ENCODE measurements at places on chromosomes 7 and 10. TPM values are rescaled to one million over a fixed set of nuclear protein-coding genes. Genes with fewer than 3 reads are reported as not detected.

GRCh38 chr7:116162254-116162653 is 48.1 kb upstream of the TES start:
- no peaks in the 10 kb centered on the region for H3K36me3 ChIP-seq
- H3K27me3 ChIP-seq = peaks cover 18% of the 10 kb centered on the region
- H3K27ac ChIP-seq = no peak overlapping the region
- peaks cover 5% of the 10 kb centered on the region for H3K4me1 ChIP-seq

DNA sequence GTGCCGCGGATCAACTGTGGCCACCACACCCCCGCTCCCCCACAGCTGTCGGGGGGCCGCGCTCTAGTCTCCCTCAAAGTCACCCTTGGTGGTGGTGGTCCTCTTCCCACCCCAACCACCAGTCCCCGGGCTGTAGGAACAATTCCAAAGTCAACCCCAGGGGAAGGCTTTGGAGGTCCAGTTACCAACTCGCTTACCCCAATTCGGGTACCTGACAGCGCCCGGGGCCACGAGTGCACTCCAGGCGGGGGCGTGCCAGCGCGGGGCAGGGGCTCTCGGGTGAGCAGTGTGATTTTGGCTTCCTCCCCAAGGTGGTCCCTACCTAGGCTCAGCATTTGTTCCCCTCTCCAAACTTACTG is 584 bp upstream of the ZMIZ1 start:
- peak overlapping the region; percentile 58 for H3K27ac ChIP-seq
- H3K4me1 ChIP-seq = peaks cover 34% of the 10 kb centered on the region
- H3K36me3 ChIP-seq = no peaks in the 10 kb centered on the region
- DNase-seq = peak; percentile 55
- H3K4me3 ChIP-seq = peak overlapping the region; percentile 73
- H3K27me3 ChIP-seq = peaks cover 3% of the 10 kb centered on the region

GRCh38 chr7:151247611-151248345 is 716 bp downstream of the SMARCD3 start:
- peak overlapping the region; percentile 66 for H3K4me3 ChIP-seq

- H3K36me3 ChIP-seq = no peaks in the 10 kb centered on the region
- peaks cover 16% of the 10 kb centered on the region for H3K27me3 ChIP-seq
- DNase-seq = no peak
- H3K4me3 ChIP-seq = no peak overlapping the region
Measured at GRCh38 chr10:128438417-128439063, 312.3 kb upstream of the MKI67 start.

- H3K4me3 ChIP-seq = no peak overlapping the region
- DNase-seq = peak; percentile 63
- no peaks in the 10 kb centered on the region for H3K27me3 ChIP-seq
- peak overlapping the region; percentile 45 for H3K27ac ChIP-seq
Measured at GRCh38 chr7:35725280-35725680, 30.3 kb upstream of the HERPUD2 start.

- no peak overlapping the region for H3K4me3 ChIP-seq
- DNase-seq = no peak
- H3K36me3 ChIP-seq = no peaks in the 10 kb centered on the region
- H3K4me1 ChIP-seq = peaks cover 4% of the 10 kb centered on the region
- peaks cover 35% of the 10 kb centered on the region for H3K27me3 ChIP-seq
- no peak overlapping the region for H3K27ac ChIP-seq
Measured at GRCh38 chr7:25846722-25847121, 305.3 kb upstream of the NFE2L3 start.

DNA sequence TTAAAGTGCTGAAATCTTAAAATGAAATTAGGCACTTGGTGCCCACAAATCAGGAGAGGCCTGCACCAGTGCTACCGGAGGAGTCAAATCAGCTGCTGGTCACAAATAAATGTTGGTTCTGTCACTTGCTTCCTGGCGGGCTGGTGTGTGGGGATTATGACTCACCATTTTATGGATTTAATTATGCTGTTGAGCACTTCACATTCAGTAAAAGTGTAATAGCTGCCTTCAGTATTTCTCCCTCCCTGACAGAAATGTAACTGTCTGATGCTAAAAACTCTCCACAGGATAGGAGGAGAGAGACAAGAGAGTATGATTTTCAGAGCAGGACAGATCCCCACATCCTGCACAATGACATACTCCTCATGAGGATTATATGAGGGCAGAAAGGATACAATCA is 186.0 kb downstream of the JAZF1 start:
- H3K27me3 ChIP-seq = no peaks in the 10 kb centered on the region
- DNase-seq = no peak
- H3K4me3 ChIP-seq = no peak overlapping the region
- peaks cover 10% of the 10 kb centered on the region for H3K4me1 ChIP-seq
- peaks cover 5% of the 10 kb centered on the region for H3K36me3 ChIP-seq

DNA sequence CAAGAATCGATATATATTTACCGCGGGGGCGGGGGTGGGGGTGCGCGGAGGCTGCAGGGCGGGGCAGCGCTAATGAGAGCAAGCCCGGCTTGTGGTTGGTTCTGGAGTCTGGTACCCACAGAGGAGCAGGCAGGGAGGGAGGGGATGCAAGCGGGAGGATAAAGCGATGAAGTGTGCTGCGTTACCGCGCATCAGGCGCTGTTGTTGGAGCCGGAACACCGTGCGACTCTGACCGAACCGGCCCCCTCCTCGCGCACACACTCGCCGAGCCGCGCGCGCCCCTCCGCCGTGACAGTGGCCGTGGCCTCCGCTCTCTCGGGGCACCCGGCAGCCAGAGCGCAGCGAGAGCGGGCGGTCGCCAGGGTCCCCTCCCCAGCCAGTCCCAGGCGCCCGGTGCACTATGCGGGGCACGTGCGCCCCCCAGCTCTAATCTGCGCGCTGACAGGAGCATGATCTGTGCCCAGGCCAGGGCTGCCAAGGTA is at the start of gene HECW1:
Gene HECW1 (plus strand): TSS at position 189 of the 482 bp plus-strand sequence. CDS start 131,259 bp downstream, outside the sequence.
- no peaks in the 10 kb centered on the region for H3K36me3 ChIP-seq
- peak; percentile 10 for DNase-seq
- peaks cover 8% of the 10 kb centered on the region for H3K4me1 ChIP-seq
- peaks cover 57% of the 10 kb centered on the region for H3K27me3 ChIP-seq
- no peak within 1 kb of the TSS for H3K27ac ChIP-seq
- no peak within 1 kb of the TSS for H3K4me3 ChIP-seq

DNA sequence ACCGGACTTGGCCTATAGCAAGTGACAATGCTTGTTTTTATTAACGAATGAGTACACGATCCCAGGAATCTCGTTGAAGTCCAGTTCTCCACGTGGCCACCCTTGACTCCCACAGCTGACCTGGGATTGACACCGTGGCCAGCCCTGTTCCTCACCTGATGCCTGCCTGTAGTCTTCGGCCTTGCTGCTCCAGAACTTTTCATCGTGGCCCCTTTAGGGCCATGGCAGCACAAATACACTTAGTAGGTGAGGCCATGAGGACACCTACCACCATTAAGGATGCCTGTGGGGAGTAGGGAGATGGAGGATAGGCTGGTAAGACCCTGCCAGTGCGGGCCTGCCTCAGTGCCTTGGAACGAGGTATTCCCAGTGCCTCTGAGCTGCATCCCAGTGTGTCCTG is 30.6 kb upstream of the INSYN2A start:
- no peaks in the 10 kb centered on the region for H3K4me1 ChIP-seq
- H3K4me3 ChIP-seq = no peak overlapping the region
- DNase-seq = no peak
- no peaks in the 10 kb centered on the region for H3K36me3 ChIP-seq
- H3K27me3 ChIP-seq = peaks cover 4% of the 10 kb centered on the region

DNA sequence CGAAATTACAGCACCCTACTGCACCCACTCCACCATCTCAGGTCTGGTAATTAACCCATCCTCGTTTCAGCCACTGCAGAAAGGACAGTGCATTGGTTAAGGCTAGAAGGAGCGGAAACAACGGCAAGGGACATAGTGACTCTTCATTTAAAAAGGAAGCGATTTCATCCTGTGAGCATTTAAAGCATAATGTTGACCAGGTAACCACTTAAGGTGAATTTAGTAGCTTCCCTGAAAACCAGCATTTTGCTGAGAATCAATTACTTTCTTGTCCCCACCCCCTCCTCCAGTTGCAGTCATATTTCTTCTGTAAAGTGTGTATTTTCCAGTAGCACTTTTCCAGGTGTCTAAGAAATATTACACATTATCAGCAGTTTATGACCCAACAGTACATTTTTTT is 821 bp upstream of the JAZF1 start:
- peaks cover 8% of the 10 kb centered on the region for H3K27me3 ChIP-seq
- H3K36me3 ChIP-seq = no peaks in the 10 kb centered on the region
- no peak for DNase-seq
- H3K27ac ChIP-seq = no peak overlapping the region

DNA sequence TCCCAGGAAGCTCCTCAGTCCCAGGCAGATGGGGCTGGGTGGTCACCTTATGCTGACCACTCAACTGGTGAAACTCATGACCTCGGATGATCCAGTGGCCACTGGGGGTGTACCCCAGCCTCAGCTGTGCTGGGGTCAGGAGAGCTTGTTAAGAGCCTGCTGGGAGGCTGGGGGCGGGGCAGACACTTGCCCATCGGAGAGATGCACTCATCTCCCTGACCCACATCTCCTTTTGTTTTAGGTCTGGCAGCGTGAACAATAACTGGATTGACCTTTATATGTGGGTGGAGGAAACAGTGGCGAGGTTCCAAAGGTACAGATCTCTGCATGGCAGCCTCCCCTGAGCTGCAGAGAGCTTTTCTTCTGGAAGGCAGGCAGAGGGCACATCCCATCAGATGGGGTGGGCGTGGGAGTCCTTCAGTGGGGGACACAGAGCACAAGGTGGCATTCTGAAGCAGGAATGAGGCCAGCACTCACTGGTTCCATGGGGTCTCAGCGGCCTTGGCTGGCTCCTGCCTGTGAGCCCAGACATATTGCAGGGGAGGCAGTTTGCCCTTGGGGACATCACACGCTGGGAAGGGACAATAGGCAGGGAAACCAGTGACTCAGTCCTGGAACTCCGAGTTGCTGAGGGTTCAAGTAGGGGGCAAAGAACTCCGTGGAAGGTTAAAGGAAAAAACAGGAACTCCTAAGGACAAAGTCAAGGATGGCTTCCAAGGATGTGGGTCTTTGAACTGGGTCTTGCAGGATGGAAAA is 5.2 kb downstream of the ANTXRL start:
- H3K27ac ChIP-seq = no peak overlapping the region
- peak; percentile 2 for DNase-seq
- H3K4me1 ChIP-seq = no peaks in the 10 kb centered on the region
- no peaks in the 10 kb centered on the region for H3K36me3 ChIP-seq
- no peaks in the 10 kb centered on the region for H3K27me3 ChIP-seq

DNA sequence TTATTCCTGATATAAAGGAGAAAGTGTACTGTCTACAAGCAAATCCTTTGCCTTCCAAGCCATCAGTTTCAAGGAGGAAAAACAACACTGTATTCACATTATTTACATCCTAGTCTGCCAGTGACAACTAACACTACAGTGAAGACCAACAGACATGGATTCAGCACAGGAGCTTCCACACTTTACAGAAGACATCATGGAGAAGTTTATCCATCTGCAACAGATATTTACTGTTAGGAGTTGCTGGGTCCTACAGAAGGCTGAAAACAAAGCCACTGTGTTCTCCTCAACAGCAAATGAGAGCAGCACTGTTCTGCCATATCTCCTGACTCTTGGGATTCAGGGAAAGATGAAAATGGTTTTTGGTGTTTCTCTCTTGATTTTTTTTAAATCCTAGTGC is 31.9 kb downstream of the NAPEPLD start:
- no peak overlapping the region for H3K27ac ChIP-seq
- H3K4me3 ChIP-seq = no peak overlapping the region
- peaks cover 21% of the 10 kb centered on the region for H3K36me3 ChIP-seq
- no peak for DNase-seq
- H3K27me3 ChIP-seq = no peaks in the 10 kb centered on the region
- H3K4me1 ChIP-seq = peaks cover 4% of the 10 kb centered on the region

- peaks cover 7% of the 10 kb centered on the region for H3K36me3 ChIP-seq
- H3K4me1 ChIP-seq = peaks cover 64% of the 10 kb centered on the region
- no peak overlapping the region for H3K4me3 ChIP-seq
- H3K27ac ChIP-seq = no peak overlapping the region
- H3K27me3 ChIP-seq = no peaks in the 10 kb centered on the region
Measured at GRCh38 chr10:142371-142770, 7.1 kb downstream of the ZMYND11 start.

DNA sequence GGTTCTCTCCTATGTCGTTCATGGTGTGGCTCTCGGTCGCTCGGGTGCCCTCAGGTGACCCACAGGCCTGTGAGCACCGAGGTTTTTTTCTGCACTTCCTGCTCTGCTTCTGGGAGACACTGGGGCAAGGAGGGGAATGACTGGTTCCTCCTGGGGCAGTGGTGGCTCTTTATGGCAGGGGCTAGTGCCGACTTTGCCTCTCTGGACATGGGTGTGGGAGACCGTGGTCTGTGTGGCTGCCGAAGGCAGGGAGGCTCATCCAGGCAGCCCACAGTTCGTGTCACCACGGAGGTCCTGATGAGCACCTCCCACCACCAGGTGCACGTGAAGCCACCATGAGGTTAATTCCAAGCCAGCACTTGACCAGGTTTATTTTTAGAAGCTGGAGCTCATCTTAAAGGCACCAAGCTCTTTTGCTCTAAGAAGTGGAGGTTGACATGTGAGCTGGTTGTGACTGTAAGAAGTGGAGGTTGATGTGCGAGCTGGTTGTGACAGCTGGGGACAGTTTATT is 24.7 kb upstream of the DPYSL4 start:
- no peaks in the 10 kb centered on the region for H3K36me3 ChIP-seq
- peak; percentile 66 for DNase-seq
- peak overlapping the region; percentile 49 for H3K4me3 ChIP-seq
- H3K4me1 ChIP-seq = peaks cover 24% of the 10 kb centered on the region
- no peaks in the 10 kb centered on the region for H3K27me3 ChIP-seq
- peak overlapping the region; percentile 99 for H3K27ac ChIP-seq

GRCh38 chr10:86953747-86954680 is 3.4 kb downstream of the MMRN2 start:
- peaks cover 5% of the 10 kb centered on the region for H3K4me1 ChIP-seq
- no peaks in the 10 kb centered on the region for H3K27me3 ChIP-seq
- no peak for DNase-seq
- peaks cover 3% of the 10 kb centered on the region for H3K36me3 ChIP-seq
- no peak overlapping the region for H3K27ac ChIP-seq
- H3K4me3 ChIP-seq = no peak overlapping the region

- peak overlapping the region; percentile 61 for H3K4me3 ChIP-seq
- no peak overlapping the region for H3K27ac ChIP-seq
- H3K27me3 ChIP-seq = peaks cover 38% of the 10 kb centered on the region
- H3K4me1 ChIP-seq = peaks cover 28% of the 10 kb centered on the region
- DNase-seq = no peak
Measured at GRCh38 chr7:80133361-80134114, 1.1 kb upstream of the GNAI1 start.

DNA sequence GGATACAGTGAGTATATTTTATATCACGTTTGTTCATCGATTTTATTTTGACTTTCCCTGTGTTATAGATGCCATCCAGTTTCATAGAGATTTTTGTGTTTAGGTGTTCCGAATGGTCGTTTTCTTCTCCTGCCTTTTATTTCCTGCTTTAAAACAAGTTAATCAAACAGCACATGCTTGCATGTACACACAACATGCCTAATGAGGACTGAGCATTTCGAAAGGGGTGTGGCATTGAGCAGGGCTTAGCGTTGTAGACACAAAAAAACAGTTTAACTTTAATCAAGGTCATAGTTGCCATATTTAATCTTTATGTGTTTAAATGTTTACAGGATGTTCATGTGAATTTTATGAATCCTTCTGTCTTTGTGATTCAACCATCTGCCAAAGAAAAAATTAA is 430.5 kb upstream of the GALNT17 start:
- DNase-seq = no peak
- H3K36me3 ChIP-seq = no peaks in the 10 kb centered on the region
- no peak overlapping the region for H3K4me3 ChIP-seq
- no peak overlapping the region for H3K27ac ChIP-seq
- H3K27me3 ChIP-seq = peaks cover 14% of the 10 kb centered on the region
- peaks cover 5% of the 10 kb centered on the region for H3K4me1 ChIP-seq

Gene PTF1A
- not detected for total RNA-seq

Gene FOXI2
- total RNA-seq = not detected

Gene AGMO
- not detected for total RNA-seq

Gene TUBAL3
- total RNA-seq = not detected

Gene CRHR2
- not detected for total RNA-seq

Gene SPDYE6
- total RNA-seq = not detected
